ENCODE measurements at places on chromosomes 6 and 20.

GRCh38 chr6:167122827-167123657 lies at the start of gene CCR6:
CCR6 (plus strand) TSS chr6:167123096; CDS start chr6:167136135, 13,039 bp downstream.
- DNase-seq = no peak

DNA sequence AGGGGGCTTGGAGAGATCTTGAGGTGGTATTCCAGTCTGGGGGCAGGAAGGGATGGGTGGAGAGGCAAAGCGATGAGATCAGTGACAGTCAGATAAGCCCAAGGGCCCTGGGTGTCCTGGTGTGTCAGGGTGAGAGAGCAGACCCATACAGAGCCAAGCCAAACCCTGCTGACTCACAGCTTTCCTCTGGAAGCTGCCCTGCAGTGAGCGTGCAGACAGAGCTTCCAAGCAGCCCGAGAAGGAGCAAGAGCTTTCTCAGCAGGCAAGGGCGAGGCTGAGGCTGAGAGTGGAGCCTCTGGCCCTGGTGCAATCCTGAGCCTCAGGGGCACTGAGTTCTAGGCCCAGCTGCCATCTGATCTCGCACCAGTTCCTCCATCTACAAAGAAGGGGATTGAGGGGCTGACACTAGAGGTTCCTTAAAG lies 91.1 kb upstream of the HIVEP1 start:
- DNase-seq = no peak

GRCh38 chr6:137370871-137371633 lies 123.1 kb downstream of the OLIG3 start:
- DNase-seq = no peak

GRCh38 chr6:84665401-84665800 lies 99.0 kb downstream of the TBX18 start:
- DNase-seq = no peak

DNA sequence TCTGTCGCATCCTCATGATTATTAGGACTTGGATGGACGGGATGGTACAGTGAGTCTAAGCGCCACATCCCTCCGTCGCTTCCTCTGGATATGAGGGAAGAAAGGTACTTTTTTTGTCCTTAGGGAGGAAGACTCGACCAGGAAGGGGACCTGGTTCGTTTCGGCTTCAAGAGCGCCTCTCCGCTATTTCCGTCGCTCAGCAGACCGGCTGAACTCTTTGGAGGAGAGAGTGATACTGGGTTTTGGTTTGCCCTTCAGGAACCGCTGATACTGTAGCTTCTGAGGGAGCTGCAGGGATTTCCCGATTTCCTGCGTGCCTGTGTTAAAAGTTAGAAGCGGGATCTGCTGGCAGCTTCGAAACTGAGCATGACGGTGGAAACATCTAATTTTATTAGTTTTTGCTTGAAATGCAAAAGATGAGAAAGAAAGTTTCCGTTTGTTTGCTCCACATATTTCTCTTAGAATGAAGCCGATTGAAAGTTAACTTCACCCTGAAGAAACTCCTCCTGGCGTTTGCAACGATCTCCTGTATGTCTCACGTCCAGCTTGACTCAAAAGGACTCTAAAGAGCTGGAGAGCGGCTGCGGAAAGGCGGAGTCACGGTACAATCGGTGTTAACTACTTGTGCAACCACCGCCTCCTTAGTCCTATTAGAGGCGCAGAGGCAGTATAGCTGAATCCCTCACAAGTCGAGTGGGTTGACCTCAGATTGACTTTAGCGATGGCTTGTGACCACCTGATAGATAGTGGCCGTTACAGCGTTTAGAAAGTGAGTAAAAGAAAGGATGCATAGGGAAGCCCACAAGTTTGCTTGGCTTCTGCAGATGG lies 129.4 kb downstream of the TRIM27 start:
- no peak for DNase-seq

GRCh38 chr6:404685-405423 lies 13.3 kb downstream of the IRF4 start:
- DNase-seq = no peak

GRCh38 chr20:59666586-59666985 lies 62.2 kb downstream of the PHACTR3 start:
- no peak for DNase-seq

DNA sequence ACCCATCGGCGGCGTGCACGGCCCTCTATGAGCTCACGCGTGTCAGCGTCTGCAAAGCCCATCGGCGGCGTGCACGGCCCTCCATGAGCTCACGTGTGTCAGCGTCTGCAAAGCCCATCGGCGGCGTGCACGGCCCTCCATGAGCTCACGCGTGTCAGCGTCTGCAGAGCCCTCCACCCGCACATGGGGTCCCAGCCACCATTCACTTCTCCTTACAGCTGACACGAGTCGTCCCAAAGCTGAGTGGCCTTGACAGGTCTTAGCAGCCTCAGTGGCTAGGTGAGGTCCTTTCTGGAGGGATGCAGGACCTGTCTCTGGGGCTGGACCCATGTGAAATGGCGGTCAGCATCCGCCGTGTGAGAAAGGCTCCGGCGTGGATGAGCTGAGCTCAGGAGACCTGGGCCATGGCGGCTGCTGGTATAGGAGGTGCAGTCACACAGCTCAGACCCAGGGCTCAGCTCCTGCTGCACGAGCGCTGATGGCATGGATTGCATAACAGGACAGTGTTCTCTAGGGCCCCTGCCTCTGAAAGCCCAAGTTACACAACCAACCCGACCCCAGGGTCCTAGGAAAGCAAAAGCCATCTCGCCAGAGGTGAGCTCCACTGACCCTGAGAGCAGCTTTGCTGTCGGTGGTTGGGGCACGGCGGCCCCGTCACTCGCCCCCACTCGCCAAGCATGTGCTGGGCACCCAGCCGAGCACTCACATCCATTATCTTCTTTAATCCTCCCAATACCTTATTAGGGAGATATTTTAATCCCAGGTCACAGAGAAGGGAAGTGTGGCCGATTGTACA lies 38.9 kb downstream of the DLL1 start:
- DNase-seq = no peak

- no peak for DNase-seq
Measured at GRCh38 chr6:3226481-3227362, 731 bp downstream of the TUBB2B start.

DNA sequence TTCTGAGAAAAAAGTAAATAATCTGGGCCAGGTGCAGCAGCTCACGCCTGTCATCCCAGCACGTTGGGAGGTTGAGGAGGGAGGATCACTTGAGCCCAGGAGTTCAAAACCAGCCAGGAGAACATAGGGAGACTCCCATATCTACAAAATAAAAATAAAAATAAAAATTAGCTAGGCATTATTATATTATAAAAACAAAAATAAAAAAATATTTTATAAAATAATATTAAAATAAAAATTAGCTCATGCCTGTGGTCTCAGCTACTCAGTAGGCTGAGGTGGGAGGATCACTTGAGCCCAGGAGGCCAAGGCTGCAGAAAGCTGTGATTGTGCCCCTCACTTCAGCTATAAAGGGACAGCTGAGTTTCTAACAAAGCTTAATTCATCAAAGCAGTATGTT lies 362.9 kb downstream of the SMOC2 start:
- no peak for DNase-seq

DNA sequence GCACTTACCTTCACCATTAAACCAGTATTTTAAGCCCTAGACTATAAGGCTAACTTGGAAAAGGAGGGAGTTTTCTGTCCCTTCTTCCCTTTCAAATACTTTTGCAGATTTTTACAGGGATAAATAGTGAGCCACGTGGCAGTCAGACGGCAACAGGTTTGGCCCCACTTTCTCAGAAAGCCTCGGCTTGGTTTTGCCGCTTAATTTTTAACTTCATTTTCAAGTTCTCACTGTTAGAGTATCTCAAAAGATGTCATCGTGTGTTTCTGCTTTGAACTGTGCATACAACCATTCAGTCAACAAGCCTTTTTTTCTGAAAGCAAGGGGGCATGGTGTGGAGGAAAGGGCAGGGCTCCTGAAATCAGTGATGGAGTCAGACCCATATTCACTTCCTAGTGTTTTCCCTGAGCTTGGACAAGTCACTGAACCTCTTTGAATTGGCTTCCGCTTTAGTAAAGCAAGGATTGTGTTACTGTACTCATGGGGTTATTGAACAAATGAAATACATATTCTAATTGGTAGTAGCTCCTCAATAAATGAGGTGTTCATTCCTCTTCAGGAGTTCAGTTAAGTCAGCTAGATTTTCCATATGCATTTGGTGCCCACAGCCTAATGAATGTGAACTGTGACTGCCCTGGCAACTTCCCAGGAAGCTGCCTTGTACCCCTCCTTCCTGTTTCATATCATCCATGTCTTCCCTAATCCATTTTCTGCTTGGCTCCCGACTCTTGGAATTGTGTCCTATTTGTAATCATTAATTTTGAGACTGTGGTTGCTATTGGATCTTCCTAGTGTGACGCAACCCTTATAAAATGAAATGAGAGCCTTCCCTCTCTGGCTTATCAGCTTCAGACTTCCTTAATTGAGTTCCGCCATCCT lies at the start of gene SLC17A2:
TSS of gene SLC17A2 (minus strand) at position 160 of the 879 bp plus-strand sequence. CDS start 4,895 bp downstream, outside the sequence.
- DNase-seq = no peak

- no peak for DNase-seq
Measured at GRCh38 chr6:9515633-9516606, 899.0 kb downstream of the TFAP2A start.

- no peak for DNase-seq
Measured at GRCh38 chr20:3042625-3043024, 797 bp upstream of the GNRH2 start.

DNA sequence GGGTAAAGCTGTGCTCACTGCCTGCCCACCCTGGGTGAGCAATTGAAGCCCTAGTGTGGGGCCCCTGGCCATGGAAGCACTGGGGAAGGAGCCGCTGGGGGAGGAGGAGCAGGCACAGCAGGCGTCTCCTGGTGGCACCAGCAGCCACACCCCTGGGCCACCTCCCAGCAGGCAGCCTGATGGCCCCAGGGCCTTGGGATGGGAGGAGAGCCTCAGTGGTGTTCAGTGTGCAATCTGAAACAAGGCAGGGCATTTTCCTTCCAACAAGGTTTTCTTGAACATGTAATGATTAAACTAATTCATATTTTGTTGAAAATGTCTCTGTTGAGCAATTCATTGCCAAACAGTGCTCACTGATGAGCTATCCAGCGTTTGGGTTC lies 151.0 kb downstream of the ZDHHC14 start:
- DNase-seq = no peak

DNA sequence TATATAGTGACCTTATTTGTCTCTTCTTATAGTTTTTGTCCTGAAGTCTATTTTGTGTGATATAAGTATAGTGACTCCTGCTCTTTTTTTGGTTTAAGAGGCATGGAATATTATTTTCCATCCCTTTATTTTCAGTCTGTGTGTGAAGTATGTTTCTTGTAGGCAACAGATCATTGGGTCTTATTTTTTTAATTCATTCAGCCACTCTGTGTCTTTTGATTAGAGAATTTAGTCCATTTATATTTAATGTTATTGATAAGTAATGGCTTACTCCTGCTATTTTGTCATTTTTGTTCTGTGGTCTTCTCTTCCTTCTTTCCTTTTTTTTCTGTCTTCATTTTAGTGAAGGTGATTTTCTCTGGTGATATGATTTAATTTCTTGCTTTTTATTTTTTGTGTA lies 51.4 kb upstream of the TOP1 start:
- no peak for DNase-seq

- no peak for DNase-seq
Measured at GRCh38 chr6:34664256-34664971, 32.2 kb downstream of the ILRUN start.

GRCh38 chr20:46057856-46058598 lies 29.0 kb downstream of the SLC12A5 start:
- no peak for DNase-seq

- DNase-seq = no peak
Measured at GRCh38 chr20:18428490-18429173, 38.2 kb downstream of the DZANK1 start.

GRCh38 chr6:134422426-134423231 lies 104.7 kb upstream of the SGK1 start:
- DNase-seq = no peak

GRCh38 chr6:129740013-129740412 lies 30.0 kb upstream of the ARHGAP18 start:
- no peak for DNase-seq

GRCh38 chr20:23534801-23535593 lies 33.3 kb downstream of the CST9L start:
- DNase-seq = no peak

DNA sequence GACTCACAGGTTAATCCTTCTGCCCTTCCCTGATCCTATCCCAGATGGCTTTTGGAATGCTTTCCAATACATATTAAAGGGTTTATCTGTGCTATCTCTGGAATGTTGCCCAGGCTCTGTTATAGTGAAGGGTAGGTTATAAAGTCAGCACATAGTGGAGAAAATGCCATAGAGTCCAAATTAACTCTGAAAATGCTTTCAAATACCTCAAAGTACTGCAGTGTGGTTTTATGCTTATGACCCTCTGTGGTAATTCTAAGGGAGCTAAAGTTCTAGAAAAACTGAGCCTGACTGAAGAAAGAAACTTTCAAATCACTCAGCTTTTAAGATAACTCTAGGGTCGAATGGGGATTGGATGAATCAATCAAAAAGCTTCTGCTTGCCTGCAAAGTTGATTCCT lies 159.8 kb downstream of the PLCB1 start:
- DNase-seq = no peak

DNA sequence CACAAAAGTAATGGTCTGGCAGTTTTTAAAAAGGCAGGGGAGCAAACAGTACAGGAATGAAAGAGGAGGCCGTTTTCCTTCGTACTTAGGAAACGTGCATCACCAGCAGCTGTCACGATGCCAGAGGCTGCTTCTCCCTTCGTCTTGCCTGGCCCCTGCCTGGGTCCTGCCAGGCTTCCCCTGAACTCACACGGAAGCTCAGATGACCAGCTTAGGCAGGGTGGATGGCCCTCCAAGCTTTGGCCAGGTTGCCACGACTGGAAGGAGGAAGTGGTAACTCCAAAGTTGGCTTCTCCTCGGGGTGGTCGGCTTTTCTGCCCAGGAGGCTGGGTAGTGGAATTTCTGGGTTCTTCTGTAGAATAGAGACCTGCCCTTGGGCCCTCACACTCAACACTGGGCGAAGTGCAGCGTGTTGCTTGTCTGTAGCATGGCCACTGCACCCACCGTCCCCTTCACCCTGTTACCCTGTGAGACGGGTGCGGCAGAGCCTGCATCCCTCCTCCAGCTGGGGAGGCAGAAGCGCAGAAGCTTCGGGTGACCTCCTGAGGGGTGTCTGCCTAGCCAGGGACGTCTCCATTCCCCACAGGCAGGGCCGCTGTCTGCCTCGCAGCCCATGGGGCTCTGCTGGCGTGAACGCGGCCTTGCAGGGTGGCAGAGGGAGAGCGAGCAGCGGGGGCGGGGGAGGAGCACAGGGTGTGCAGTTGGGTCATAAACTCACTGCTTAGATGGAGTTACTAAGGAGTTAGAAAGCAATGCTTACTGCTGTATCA lies 18.4 kb upstream of the RBM38 start:
- no peak for DNase-seq

DNA sequence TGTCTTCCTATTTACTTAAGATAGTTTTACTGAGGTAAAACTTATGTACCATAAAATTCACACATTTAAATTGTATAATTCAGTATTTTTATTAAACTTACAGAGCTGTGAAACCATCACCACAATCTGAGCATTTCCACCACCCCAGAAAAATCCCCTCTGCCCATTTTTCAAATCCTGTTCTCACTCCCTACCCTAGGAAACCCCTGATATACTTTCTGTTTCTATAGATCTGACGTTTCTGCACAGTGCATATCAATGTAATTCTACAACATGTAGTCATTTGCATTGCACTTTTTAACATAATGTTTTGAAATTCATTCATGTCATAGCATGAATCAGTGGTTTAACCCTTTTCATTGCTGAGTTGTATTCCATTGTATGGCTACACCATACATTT lies 96.7 kb upstream of the OPRM1 start:
- DNase-seq = no peak

Data from stimulated activated CD4-positive, alpha-beta T cell treated with anti-CD3 and anti-CD28 coated beads, Interleukin-4, amount 100 ng/mL, for 48 hours (primary cell).